Fibroblast of villous mesenchyme (primary cell): ENCODE measurements at places on chromosomes 6 and 20.
A peak's percentile ranks its signal among the peaks of the same experiment; 100 is the strongest.

- no peak for DNase-seq
Measured at GRCh38 chr6:108268845-108269244, 8.0 kb upstream of the SNX3 start.

DNA sequence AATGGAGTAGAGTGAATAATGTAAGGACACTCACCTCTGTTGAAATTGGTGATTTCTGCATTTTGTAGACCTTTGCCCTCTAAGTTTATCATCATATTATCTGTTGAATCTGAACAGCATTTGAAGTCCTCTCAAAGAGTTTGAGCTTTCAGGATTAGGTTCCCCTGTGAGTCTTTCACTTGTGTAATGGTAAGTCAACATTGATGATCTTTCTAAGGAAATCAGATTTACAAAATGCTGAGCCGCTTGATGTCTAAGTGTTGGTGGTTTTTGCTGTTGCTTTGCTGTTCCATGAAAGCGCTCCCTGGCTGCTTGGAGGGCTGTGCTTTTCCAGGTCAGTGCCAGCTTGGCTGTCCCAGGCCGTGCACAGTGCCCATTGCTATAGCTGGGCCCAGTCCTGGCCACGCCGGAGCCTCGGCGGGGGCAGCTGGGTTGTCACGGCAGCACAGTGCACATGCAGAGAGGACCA lies 33.8 kb upstream of the KIF25 start:
- no peak for DNase-seq

- DNase-seq: peak; percentile 52
Measured at GRCh38 chr6:142376115-142376514, 74.3 kb downstream of the ADGRG6 start.

DNA sequence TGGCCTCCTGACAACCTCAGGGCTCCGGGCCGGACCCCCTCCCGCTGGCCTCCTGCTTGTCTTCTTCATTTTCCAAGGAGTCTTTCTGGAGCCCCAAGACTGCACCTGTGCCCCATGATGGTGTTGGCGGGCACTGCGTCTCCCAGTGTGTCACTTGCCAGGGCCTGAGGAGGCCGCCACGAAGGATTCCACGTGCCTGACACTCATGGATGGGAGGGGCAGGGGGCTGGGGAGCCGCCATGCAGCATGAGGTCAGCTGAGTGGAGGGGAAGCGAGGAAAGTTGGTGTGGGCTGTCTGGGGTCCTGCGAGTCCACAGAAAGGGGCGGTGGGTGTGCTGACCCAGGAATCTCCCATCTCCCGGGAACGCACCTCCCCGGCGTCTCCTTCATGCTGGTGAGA lies 165.7 kb downstream of the SMOC2 start:
- no peak for DNase-seq

DNA sequence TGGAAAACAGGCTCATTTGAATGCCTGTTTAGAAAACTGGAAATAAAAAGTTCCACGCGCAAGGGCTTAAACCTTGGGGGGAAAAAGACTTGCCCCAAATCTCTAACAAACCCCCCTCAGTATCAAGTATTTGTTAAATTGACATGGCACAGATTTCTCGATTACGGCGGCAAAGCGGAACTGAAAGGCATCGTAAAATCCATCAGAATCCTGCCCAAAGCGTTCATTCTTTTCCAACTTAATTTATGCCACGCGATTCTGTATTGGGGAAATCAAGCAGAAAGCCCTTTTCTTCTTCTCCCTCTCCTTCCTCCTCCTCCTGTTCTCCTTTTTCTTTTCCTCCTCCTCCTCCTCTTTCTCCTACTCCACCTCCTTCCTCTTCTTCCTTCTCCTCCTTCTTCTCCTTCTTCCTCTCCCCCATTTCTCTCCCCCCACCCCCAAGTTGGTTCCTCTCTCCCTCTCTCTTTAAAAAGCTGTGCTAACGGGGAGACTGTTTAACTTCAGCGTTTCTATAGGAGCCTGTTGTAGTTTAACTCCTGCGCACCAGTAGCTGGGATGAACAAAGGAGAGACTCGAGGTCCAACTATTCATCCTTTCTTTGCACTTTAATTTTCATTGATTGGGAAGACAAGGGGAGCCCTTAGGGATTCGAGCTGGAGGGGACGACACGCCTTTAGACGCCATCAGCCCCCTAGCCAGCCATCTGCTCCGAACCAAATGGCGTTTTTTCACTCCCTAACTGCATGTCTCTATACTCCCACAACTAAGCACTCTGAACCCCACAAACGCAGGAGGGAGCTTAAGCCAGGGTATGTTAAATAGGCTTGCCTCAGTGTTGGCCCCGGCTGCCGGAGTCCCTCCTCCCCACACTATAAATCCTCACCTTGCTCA lies 2.7 kb upstream of the DLL1 start:
- DNase-seq: no peak

- DNase-seq: no peak
Measured at GRCh38 chr20:24165301-24166122, 176.9 kb upstream of the GGTLC1 start.

DNA sequence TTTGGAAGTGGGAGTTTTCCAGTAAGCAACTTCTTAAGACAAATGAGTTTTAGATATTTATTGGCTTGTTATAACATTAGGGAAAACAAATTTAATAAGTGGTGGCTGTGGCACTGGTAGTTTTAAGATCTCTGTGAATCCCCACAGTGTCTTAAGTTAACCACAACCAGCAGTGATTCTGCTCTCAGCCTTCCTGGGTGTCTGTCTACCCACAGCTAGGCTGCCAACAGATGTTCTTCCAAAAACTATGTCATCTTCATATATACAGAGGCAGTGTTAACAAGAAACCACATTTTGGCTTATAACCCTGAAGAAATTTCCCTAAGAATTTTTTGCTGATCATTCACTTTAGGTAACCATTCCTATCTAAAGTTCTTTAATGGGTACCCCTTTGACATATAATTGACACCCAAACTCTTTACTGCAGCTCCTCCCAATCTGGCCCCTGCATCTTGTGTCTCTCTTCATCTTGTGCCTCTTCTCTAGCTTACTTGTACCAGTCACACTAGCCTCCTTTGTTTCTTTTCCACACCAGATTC lies 52.7 kb downstream of the TOP1 start:
- DNase-seq: peak; percentile 84

DNA sequence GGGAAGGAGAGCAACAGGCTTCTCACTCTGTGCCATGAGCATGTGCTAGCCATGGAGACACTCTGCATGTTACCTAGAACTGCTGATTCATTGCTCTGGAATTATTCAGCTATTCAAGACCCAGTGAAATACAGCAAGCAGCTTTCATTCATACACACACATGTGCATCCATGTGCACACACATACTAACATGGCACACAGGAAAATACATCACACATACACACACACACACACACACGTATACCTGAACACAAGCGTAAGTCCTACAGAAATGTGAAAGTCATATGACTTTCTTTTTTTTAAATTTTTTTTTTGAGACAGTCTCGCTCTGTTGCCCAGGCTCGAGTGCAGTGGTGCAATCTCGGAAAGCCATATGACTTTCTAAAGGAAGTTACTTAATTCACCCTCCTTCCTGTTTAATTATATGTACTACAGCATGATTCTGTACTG lies 108.2 kb upstream of the NFATC2 start:
- peak; percentile 49 for DNase-seq

- peak; percentile 67 for DNase-seq
Measured at GRCh38 chr20:31517373-31517772, 3.1 kb downstream of the HM13 start.

DNA sequence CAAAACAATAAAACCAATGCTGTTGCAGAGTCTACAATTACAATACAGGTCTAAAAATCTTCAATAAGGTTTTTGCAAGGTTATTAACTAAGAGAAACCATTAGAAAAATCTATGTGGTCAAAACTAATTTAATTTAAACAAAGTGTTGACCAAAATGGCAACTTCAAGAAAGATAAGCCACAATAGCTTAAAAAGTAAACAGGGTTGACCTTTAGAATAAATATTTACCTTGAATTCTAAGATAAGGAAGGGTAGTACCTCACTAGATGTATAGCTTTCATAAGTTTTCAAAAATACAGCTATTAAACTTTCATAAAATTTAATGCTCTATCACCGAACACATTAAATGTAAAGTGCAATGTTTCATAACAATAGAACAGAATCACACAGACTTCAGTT lies 11.4 kb downstream of the RTN4IP1 start:
- DNase-seq: no peak

DNA sequence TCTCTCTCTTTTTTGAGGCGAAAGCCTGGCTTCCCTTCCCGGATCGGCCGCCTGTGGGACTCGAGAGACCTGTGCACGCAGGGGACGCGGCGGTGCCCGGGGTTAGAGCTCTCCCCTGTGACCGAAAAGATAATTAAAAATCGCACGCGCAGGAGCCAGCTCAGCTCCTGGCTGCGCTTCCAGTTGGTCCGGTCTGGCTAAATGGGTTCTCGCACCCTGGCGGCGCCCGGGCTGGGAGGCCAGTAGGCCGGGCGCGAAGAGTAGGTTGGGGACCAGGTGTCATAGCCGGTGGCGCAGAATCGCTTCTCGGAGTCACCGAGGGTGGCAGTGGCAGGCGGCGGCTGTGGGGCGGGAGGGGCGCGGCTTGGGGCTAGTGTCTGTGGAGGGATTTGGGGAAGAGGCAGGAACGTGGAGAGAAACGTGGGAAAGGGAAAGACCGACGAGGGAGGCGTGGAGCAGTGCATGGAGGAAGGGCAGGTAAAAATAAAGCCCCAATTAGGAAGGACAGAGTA lies 41.9 kb upstream of the SUPT3H start:
- peak; percentile 76 for DNase-seq

DNA sequence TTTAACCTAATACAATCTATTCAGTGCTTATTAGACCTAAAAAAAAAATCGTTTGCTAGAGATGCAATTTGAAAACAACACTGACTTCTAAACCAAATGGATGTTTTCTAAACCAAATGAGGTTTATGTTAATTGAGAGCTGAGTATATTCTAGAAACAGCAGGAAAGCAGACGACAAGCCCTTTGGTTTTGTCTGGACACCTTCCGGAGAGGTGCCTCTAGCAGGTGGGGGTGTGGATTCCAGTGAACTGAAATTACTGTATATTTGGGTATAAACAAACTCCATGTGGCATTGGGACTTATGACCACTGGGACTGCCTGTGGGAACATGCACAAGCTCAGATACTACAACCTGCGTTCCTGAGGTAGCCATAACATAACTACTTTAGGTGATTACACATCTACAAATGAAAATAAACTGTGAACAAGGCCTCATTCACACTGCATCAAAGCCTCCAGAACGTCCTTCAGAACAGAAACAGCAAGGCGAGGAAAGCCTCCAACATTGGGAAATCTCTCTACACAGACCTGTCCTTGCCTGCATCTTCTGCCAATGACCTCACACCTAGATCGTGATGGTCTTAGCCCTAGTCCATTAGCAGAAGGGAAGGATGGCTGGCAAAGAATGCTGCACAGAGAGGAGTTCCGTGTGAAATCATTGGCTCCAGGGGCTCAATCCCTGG lies 206.8 kb upstream of the FOXQ1 start:
- DNase-seq: no peak

- DNase-seq: no peak
Measured at GRCh38 chr6:8825726-8826125, 390.4 kb upstream of the SLC35B3 start.

DNA sequence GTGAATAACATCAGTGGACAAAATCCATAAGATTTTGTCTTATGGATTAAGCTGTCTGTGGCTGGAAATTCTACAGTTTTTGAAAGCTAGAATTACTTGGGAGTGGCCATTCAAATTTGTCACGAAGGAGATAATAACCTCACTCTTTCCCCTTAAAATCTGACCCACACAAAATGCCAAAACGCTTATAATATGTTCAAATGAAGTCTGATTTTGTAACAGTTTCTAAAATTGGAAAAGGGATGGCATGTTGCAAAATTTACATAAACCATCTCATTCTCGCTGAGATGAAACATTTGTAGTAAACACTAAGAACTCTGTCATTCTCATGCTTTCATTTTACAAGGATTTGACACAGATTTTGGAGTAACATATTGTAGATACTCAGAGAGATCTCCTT lies 112.7 kb downstream of the GJA1 start:
- DNase-seq: peak; percentile 27

GRCh38 chr6:139547122-139547776 lies 172.8 kb upstream of the CITED2 start:
- DNase-seq: peak; percentile 35

GRCh38 chr6:116090251-116090650 lies 10.4 kb upstream of the NT5DC1 start:
- no peak for DNase-seq

DNA sequence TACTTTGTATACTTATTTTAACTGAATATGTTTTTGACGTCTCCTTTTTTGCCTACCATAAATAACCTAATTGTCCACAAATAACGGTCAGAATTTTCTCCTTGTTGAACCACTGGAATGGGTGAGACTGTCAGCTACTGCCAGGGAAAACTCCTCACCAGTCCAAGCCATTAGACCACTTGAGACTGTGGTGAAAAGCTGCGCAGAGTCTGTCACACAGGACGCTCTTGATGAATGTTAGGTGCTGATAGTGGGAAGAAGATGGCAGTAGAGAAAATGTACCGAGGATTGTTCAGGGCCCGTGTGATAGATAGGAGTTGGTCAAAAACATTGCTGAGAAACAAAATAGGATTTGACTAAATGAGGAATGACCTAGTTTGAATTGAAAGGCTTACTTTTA lies 75.6 kb upstream of the KIF25 start:
- DNase-seq: no peak

DNA sequence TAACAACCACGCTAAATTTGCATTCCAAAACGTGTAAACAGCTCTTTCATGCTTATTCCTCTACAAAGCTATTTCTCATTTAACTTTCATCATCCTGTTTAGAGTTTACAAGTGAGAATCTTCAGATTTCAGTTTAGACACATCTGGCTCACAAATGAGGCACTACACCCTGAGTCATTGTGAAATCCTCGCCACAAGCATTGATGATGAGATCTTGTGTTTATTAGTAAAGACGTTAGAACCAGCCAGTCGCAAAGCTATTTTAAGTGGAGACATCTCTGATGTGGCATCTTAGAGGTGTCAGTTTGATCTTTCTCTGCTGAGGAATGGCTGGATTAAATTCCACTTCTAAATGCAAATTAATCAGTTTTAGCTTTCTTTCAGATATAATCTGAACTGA lies 8.3 kb upstream of the ISM1 start:
- DNase-seq: peak; percentile 89

DNA sequence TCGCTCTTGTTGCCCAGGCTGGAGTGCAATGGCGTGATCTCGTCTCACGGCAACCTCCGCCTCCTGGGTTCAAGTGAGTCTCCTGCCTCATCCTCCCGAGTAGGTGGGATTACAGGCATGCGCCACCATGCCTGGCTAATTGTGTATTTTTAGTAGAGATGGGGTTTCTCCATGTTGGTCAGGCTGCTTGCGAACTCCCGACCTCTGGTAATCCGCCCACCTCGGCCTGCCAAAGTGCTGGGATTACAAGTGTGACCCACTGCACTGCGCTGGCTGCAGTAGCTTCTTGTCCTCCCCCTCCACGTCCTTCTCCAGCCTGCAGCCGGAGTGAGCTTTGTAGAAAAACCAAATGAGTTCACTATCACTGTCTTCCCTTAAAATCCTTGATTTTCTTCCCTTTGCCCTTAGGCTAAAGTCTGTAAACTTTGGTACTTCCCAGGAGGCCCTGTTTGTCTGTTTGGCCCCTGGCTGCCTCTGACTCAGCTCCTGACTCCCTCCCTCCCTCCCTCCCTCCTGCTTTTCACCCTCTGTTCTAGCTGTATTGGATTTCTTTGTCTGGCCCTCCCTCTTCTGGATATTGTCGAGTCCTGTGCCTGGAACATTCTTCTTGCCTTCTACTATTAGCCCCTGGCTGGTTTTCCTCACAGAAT lies 12.9 kb downstream of the PARD6B start:
- peak; percentile 95 for DNase-seq

- DNase-seq: no peak
Measured at GRCh38 chr6:9025796-9026394, 590.5 kb upstream of the SLC35B3 start.
